Articular chondrocyte of knee joint (primary cell): ENCODE measurements at places on chromosomes 5 and 9. TPM values are rescaled to one million over a fixed set of nuclear protein-coding genes. Genes with fewer than 3 reads are reported as not detected.

The CCL21 gene
- total RNA-seq: not detected in 2 replicates

The MLLT3 gene
- 7.7 and 14.6 TPM in 2 replicates for total RNA-seq

The FCHSD1 gene
- 20.2 and 29.4 TPM in 2 replicates for total RNA-seq

The SLCO4C1 gene
- not detected in 2 replicates for total RNA-seq

The NSA2 gene
- total RNA-seq: 106 and 108 TPM in 2 replicates

The PCDHGB5 gene
- total RNA-seq: 27.7 and 35.0 TPM in 2 replicates

The BASP1 gene
- 137 and 203 TPM in 2 replicates for total RNA-seq

The ORM2 gene
- not detected in 2 replicates for total RNA-seq

The APC gene
- total RNA-seq: 66.9 and 74.6 TPM in 2 replicates

The FBP2 gene
- total RNA-seq: not detected in 2 replicates

The CACFD1 gene
- 6.6 and 7.3 TPM in 2 replicates for total RNA-seq

The GHR gene
- 8.8 and 10.8 TPM in 2 replicates for total RNA-seq

The TAF1L gene
- total RNA-seq: under 0.01 TPM in 2 replicates
